Lung (tissue), 17 donors: ENCODE measurements at places on chromosomes 6 and 20.

- no peak for DNase-seq
- H3K27me3 ChIP-seq = peaks cover 5% of the 10 kb centered on the region
- no peaks in the 10 kb centered on the region for H3K36me3 ChIP-seq
These were observed 15.3 kb downstream of the HCK start for GRCh38 chr20:32067234-32067821.

DNA sequence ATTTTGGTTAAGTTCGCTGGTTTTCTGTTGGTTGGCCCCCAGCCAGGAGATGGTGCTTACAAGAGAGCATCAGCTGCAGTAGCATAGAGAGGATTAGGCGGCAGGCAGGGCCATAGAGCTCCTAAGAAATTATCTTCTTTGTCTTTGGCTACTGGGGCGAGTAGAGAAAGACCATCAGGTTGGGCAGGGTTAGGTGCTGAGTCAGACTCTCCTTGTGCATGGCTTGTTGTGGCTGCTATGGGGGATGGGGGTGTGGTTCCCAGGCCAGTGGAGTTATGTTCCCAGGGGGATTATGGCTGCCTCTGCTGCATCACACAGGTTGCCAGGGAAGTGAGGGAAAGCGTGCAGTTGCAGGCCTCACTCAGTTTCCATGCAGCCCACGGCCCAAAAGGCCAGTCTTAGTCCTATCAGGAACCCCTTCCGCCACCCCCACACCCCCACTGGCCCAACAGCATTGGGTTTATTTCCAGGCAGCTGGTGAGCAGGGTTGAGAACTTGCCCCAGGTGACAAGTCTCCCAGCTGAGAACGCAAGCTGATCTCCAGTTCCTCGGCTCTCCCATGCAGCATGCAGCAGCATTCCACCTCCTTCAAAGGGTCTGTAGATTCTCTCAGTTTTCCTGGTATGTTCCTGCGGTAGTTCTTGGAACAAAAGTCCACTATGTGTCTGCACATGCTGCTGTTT lies 243.7 kb downstream of the UTRN start:
- H3K27ac ChIP-seq = no peak overlapping the region
- H3K27me3 ChIP-seq = no peaks in the 10 kb centered on the region
- no peak overlapping the region for H3K4me3 ChIP-seq
- peaks cover 11% of the 10 kb centered on the region for H3K36me3 ChIP-seq

- H3K36me3 ChIP-seq = no peaks in the 10 kb centered on the region
- no peak for DNase-seq
- H3K4me3 ChIP-seq = no peak overlapping the region
These were observed 284.7 kb downstream of the CDH26 start for GRCh38 chr20:60242836-60243505.

DNA sequence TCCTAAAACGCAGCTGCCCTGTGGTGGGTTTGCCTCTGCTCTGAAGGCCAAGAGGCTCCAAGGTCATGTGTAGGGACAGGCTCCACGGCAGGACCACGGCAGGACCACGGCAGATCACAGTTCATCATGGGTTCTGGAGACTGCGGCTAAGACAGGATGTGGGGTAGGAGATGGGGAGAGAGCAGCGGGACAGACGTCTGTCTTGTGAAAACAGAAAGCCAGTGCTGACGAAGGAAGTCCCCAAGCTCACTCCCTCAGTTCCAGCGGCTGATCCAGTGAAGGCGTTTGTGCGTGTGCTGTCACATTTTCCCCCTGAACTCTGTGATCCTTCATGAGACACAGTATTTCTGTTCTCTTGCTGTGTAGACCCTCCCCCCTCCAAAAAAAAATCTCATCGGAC lies 67.9 kb upstream of the PTGIS start:
- peaks cover 23% of the 10 kb centered on the region for H3K36me3 ChIP-seq
- no peak overlapping the region for H3K27ac ChIP-seq
- H3K27me3 ChIP-seq = no peaks in the 10 kb centered on the region
- peak; percentile 35 for DNase-seq
- H3K4me1 ChIP-seq = peaks cover 20% of the 10 kb centered on the region
- no peak overlapping the region for H3K4me3 ChIP-seq

DNA sequence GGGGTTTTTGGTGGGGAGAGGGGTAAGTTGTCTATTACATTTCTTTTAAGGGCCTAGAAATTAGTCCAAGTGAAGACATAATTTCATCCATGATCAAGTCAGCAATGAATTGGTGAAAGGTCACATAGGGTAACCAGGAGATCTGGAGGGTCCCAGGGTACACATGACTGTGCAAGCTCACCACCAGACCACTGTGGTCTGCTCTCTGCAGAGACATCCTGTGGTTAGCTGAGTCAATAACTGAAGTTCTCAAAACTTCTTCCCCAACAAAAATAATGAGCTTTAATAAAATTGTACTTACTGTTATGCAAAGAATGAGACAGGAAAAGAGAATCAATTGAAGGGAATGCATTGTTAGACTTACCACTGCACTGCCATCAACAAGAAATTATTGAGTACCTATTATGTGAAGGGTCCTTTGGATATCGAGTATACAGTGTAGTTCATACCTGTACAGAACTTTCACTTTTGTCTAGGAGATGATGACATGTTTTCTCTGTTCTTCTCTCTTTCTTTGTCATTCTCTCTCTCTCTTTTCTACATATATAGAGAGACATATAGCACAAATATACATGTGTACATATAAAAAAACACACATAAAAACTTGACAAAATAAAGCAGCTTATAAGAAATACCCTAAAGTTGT lies 209.8 kb downstream of the GJA1 start:
- H3K4me1 ChIP-seq = no peaks in the 10 kb centered on the region
- no peak for DNase-seq
- H3K27me3 ChIP-seq = no peaks in the 10 kb centered on the region
- H3K36me3 ChIP-seq = no peaks in the 10 kb centered on the region

DNA sequence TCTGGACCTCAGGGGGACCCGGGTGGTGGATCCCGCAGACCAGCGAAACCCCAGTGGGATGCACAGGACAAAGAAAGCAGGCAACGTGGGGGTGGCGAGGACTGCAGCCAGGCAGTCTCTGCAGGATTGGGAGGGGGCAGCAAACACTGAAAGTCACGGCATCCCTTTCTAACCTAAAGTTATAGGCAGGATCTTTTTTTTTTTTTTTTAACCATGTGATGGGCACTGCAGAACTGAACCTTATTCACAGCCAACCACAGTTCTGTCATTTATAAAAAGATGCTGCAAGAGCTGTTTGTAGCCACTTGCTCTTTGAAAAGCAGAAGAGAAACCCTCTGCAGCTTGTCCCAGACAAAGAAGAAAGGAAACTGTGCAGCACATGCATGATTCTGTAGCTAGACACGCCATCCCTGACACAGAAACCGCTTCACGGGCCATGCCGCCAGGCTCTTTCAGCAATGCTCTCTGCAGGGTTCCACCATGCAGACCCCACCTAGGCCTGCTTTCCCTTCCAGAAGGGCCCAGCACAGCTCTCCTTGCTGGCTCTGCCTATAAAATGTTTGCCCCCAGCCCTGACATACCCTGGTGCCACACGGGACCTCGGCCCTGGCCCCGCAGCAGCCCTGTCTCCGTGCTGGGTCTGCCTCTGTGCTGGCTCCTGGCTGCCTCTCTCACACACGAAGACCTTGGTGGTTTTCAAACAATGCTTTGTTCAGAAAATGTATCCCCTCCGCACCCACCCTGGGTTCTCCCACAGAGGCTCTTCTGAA lies 70.8 kb downstream of the PYGB start:
- H3K27me3 ChIP-seq = no peaks in the 10 kb centered on the region
- no peaks in the 10 kb centered on the region for H3K4me1 ChIP-seq
- H3K27ac ChIP-seq = no peak overlapping the region
- H3K4me3 ChIP-seq = no peak overlapping the region
- H3K36me3 ChIP-seq = peaks cover 16% of the 10 kb centered on the region
- no peak for DNase-seq
